ENCODE measurements at places on chromosomes 7 and 10.

DNA sequence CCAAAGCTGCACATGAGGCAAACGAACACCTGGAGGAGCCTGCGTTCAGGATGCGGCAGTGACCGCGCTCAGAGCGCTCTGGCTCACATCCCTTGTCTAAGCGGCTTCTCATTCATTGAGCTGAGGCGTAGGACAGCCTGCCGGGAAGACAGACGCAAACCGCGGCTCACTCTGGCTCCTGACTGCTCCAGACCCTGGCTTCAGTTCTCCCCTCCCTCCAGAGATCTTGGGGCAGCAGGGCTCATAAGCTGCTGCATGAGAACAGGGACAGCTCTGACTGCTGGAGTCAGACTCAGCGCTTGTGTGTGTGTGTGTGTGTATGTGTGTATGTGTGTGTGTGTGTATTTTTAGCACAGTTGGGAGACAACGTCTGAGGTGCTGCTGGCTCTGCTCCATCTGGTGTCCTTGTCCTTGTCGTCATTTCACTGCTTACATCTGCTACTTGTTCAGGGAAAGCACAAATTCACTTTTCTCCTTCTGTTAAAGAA lies 15.8 kb upstream of the LYZL2 start:
- DNase-seq = no peak

GRCh38 chr7:105745681-105746330 lies 130.6 kb downstream of the ATXN7L1 start:
- no peak for DNase-seq

GRCh38 chr7:151493083-151493482 lies 26.6 kb downstream of the RHEB start:
- no peak for DNase-seq

DNA sequence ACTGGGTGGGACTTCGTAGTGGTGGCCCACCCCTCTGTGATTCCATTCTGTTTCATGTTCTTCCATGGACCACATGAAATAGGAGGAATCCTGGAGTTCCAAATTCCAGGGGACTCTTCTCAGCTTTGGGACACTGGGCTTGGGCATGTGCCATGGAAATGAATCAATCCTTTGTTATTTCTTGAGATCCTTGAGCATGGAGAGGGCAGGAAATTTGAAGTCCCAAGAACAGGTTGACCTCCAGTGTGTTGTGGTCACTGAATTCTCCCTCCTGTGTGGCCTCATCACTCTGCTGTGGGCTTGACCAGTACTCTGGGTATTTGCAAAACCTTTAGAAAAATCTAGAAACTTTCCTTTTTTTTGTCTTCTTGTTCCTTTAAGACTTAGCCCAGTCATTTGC lies 22.7 kb downstream of the TACR2 start:
- no peak for DNase-seq

GRCh38 chr10:67665491-67665890 lies 30.5 kb downstream of the CTNNA3 start:
- DNase-seq = no peak

- no peak for DNase-seq
Observed at GRCh38 chr10:132148261-132149251, 38.2 kb upstream of the DPYSL4 start.

DNA sequence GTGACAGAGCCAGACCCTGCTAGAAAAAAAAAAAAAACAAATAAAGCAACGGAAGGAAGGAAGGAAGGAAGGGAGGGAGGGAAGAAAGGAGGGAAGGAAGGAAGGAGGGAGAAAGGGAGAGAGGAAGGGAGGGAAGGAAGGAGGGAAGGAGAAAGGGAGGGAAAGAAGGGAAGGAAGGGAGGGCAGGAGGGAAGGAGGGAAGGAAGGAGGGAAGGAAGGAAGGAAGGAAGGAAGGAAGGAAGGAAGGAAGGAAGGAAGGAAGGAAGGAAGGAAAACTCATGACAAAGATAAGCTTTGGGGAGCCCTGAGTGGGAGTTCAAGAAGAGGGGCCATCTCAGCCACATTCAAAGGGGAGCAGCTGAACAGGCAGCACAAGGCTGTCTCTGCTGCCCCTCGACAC lies 124.7 kb upstream of the MGMT start:
- no peak for DNase-seq

DNA sequence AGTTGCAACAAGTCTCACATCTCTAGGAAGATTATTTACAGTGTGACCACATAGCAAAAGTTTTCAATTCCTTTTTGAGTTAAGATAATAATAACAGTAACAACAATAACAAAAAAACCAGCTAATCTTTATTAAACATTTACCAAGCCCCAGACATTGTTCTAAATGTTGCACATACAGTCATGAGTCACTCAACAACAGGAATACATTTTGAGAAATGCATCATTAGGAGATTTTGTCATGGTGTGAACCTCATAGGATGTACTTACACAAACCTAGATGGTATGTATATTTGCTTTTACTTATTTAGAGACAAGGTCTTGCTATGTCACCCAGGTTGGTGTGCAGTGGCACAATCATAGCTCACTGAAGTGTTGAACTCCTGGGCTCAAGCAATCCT lies 52.0 kb downstream of the SPAM1 start:
- no peak for DNase-seq

DNA sequence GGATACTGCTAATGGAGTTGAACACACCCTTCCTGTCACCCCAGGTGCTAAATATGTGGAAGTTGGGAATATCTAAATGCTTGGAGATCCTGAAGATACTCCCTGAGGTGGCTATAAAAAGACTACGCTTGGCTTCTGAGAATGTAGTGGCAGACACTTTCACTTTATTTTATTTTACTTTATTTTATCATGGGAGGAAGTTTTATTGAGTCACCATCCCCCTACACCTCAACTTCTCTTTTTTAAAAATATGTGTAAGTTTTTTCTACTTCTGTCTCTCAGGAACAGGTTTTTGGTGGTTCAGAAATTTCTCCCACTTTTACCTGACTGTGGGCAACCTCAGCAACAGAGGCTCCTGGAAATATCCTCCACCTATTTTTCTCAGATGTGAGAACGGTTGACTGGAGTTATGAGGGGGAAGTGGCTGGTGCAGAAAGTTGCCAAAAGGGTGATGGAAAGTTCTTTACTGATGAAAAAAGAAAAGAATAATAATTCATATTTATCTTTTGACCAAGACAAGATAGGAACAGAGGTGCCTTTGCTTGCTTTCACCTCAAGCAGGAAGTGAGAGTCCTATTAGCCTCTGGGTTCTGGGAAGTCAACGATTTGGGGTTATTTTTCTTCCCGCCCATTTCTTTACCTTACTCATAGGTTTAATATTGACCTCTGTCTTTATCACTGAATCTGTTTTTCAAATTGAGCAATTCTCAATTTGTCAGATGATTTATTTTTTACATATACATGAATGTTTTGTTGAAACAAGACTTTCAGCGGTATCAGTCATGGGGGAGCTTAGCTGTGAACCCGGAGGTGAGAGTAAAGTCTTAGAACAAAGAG lies 103.6 kb downstream of the AHR start:
- no peak for DNase-seq

DNA sequence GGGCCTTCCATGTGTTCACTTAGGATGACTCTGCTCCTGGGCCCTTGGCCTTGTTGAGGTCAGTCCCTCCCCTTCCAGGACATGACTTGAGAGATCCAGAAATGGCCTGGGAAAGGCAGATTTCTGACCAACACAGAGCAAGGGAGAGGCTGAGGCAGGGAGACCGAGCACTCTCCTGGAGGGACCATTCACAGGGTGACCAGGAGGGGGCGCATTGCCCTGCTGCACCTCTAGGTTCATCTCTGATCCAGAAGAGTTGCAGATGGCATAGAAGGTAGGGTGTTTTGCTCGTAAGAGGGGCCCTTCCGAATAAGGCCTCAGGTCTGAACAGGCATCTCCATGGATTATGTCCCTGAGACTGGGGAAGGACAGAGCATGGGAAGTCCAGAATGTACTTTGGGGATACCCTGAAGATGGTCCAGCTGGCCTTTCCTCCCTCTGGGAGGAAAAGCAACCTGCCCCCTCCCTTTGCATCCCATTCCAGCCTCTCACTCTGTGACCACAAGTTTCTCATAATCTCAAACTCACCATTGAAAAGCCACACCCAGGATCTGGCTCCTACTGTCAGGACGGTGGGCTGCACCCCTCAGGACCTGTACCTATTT lies 6.6 kb downstream of the DMBT1 start:
- peak; percentile 15 for DNase-seq
